ENCODE measurements at places on chromosomes 4 and X.

GRCh38 chrX:103607364-103608305, at the start of gene TCEAL3:
Gene TCEAL3 (plus strand): TSS chrX:103607963. CDS start chrX:103609065, 1,102 bp downstream.
- peak; percentile 82 for DNase-seq

GRCh38 chrX:138853936-138854335, 142.4 kb upstream of the FGF13 start:
- no peak for DNase-seq

DNA sequence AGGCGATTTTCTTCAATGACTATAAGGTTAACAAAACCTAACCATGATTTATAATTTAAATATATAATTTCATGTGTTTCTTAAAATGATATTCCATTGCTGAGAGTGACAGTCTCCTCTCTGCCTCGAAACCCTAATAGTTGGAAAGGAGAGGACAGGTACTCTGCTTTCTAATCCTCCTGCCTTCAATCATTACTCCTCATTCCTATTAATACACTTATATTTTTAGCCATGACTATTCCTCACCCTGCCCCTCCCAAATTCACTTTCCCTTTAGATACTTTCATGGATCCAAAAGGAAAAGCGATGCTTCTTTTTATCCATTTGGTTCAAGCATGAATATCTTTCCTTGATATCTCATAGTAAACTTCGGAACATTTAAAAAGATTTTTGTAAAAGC, 418.2 kb downstream of the CCSER1 start:
- DNase-seq: no peak

DNA sequence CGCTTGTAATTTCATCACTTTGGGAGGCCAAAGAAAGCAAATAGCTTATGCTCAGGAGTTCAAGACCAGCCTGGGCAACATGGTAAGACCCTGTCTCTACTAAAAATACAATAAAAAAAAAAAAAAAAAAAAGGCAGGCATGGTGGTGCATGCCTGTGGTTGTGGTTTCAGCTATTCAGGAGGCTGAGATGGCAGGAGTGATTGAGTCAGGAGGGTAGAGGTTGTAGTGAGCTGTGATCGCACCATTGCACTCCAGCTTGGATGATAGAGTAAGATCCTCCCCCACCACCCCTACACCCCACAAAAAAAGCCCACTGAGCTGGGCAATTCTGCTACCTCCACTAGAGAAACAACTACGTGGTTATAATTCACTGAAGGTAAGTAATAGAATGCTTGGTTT, 118.8 kb upstream of the PCDH18 start:
- DNase-seq: no peak

GRCh38 chr4:138875891-138876608, 139.5 kb upstream of the NOCT start:
- no peak for DNase-seq

DNA sequence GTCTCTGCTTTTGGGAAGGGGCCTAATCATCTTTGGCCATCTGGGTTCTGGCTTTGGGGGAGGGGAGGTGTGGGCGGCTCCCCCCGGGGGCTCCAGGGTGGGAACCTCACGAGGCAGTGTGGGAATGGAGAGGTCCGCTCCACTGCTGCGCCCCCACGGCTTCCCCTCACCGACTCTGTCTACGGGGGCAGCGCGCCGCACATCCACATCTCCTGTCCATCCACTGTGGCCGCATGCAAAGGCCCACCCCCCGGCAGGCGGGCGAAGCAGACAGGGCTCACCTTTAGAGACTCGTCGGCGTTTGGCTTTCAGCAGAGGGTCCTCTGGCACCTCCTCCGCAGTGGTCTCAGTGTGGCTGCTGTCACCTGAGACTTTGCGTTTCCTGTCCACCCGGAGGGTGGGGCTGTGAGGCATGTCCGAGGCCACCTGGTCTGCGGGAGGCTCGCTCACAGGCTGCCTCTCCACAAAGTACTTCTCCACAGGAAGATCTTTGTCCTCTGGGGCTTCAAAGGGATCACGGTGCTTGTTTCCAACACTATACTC, 33.6 kb downstream of the BCOR start:
- DNase-seq: no peak

GRCh38 chrX:19611636-19612376, 96.5 kb upstream of the MAP3K15 start:
- DNase-seq: no peak

- DNase-seq: no peak
Observed at GRCh38 chr4:143391895-143392294, 55.2 kb downstream of the GAB1 start.

DNA sequence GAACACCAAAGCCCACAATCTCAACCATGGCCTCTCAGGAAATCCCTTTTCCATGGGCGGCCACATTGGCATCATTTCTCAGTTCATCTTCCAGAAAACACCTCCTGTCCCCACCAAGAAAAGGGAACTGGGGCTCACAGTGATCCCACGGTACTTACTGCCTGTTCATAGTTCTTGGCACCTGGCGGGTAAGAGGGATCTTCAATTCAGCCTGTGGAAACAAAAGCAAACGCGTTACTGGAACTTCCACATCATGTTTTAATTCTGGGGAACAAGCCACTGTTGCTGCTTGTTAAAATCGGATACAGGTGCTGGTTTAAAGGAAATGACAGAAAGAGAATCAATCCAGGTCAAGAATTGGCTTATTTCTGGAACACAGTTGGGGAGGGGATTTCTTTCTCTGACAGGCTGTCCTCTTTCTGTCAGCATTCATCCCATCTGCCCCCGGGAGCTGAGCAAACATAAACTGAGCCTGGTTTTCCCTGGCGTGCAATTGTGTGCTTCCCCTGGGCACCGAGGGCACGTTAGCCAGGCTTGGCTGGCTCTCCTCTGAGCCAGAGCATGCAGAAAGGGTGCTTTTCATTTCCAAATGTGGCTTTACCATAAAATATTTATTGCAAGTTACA, 16.8 kb downstream of the CLNK start:
- peak; percentile 58 for DNase-seq

GRCh38 chr4:118367872-118368271, 15.1 kb upstream of the PRSS12 start:
- peak; percentile 7 for DNase-seq

DNA sequence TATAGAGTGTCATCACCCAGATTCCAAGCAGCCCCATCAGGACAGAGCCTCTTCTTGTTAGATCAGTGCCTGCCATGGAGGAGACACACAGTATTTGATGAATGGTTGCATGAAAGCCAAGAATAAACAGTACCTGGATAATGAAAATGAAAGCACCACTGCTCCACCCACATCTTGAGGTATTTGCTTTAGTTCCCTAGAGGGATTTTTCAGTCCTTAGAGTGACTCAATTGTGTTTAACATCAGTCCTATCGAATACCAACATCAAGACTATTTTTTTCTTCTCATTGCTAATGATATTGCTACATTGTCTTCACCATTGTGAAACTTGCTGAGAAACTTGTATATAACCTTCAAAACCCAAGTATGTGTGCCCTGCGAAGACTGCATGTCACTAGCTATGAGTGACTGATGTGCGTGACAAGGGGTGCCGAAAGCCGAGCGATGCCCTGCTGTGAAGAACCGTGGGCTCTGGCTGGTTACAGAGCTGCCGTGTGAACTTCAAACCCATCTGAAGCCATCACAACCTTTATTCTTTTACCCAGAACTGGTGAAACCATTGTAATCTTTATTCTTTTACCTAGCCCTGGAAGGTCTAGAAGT, 211.3 kb upstream of the FAT1 start:
- no peak for DNase-seq

DNA sequence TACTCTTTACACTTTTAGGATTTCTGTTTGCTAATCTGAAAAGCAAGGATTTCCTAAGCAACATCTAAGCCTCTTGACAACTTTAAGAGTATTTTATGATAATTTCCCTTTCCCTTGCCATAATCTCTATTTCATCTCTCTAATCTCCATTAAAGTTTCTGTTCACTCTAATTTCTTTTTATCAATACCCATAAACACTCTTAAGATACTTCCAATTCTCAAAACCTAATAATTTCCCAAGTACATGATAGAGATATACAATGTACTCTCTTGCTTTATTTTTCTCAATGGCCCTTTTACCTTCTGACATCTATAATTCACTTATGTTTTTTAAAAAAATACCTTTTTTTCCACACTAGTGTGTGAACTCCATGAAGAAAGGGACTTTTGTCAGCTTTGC, 26.8 kb downstream of the DAPP1 start:
- no peak for DNase-seq

DNA sequence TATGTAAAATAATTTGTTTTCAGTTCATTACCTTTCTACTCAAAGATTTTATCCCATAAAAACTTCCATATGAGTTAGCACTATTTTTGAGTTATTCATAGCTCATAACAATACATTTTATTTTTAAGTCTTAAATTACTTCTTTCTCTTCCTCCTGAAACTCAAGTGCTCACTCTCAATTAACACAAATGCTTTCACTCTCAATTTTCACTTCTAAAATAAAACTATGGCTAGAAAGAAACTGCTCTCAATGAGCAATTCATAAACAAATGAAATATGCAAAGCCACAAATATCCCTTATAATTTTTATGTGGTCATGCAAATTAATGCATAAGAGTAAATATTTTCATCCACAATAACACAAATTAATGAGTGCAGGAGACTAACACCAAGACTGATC, 38.8 kb downstream of the MAML3 start:
- no peak for DNase-seq

- no peak for DNase-seq
Observed at GRCh38 chr4:4289055-4289454, 899 bp downstream of the LYAR start.

DNA sequence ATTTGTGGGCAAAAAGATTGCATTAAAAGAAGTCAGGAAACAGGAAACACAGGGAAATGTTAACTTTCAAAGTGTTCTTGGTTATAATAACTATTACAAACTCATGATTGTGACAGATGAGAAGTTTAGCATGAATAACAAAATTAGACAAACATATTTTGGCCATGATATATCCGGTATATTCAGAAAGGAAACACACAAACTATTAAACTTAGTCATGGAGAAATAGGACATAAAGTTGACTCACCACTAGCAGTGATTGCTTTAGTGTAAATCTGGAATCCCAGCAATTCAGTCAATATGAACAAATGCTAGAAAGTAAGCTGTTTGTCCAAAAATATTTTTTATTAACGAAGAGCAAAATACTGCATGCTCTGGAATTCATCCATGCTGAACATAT, 1299.9 kb downstream of the C4orf33 start:
- DNase-seq: no peak

DNA sequence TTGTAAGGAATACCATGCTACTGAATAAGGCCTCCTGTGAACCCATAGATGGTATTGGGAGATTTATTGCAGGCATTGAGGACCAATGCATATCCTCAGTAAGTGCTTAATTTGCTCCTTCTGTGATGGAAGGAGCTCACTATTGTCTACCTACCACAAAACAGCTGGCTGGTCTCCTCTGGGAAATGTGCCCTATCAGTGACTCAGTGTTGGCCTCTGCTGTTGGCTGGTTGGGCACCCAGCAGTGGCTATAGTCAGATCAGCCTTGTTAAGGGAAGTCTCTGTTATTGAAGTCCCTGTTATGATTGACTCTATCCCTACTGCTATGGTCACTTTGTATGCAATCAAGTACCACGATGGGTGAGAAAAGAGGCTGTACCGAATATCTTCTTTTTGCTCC, 27.5 kb upstream of the OTUD4 start:
- DNase-seq: no peak

- DNase-seq: no peak
Observed at GRCh38 chrX:53930515-53931380, 113.5 kb downstream of the PHF8 start.

DNA sequence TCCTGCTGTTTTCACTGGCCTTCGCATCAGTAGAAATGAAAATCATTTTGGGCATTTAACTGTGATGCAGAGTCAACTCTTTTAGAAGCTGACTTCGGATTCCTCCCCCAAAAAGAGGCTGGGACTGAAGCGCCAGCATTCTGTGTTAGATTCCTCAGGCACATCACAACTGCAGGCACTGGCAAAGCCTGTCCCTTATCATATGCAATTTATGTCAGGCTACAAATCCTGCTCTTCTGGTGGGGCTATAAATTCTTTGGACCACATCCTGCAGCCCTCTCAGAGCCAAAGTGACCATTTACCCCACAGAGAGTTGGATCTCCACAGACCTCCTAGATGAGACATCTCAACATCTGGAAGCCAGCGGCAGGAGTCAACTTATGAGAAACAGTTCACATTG, 138.4 kb downstream of the CBR4 start:
- no peak for DNase-seq

DNA sequence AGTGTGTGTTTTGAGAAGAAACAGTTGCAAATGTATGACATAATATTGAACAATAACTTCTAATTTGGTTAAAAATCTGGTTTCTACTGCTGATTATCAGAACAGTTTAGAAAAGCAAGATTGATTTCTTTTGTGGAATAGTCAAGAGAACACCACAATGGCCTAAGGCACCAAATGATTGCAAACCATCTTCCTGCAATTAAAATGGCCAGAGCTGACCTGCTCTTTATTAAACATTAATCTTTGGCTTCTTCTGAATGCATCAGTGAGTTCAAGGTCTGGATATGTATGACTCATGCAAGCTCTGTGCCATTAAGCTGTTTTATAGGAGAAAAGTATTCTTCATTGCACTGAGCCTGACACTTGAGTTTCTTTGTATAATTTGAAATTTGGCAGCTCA, 107.8 kb upstream of the PDHA2 start:
- no peak for DNase-seq

DNA sequence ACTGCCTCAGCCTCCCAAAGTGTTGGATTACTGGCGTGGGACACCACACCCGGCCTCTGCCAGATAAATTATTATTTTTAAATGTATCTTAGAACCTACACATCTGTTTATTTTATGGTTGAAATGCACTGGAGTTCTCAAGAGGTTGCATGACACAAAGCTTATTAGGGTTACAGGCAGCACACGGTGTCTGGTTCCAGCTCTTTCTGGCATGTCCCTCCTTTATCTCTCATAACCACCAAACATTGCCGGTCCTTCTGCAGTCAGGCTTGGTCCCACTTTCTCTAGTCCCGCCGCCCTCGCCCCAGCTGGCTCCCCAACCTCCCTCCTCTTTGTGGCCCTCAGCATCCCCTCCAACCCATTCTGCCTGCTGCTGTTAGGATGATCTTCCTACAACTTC, 39.7 kb upstream of the SPRY1 start:
- DNase-seq: no peak

GRCh38 chr4:53908661-53909078, 155.7 kb downstream of the CHIC2 start:
- peak; percentile 87 for DNase-seq

DNA sequence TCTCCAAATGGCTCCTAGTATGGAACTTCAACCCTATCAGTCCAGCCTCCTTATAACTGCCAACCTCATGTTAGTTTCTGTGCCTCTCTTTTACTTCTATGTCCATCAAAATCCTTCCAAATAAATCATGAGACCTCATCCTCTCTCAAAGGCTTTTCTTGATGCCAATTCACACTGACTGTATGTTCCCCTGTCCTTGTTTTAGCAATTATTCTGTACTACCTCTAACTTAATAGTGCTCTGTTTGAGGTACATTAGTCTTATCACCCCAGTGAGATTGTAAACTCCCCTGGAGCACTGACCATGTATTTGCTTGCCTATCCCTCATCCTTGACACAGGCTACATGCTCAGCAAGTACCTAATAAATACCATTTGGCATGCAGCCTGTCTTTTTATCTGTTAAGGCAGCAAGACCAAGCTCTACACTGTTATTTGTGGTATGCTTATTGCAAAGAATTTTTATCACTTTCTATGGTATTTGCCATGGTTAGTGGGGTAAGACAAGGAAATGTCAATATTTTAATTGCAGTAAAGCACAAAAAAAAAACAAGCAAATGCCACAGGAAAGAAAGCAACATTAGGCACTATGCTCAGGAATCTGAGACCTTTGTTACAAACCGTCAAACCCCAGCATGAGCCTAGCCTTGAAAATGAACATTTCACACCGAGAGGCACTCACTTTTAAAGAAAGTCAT, 119.2 kb downstream of the SMARCA1 start:
- DNase-seq: no peak

- peak; percentile 37 for DNase-seq
Observed at GRCh38 chr4:153318696-153319320, 25.7 kb upstream of the MND1 start.
